ENCODE measurements at places on chromosomes 6 and 20. TPM values are rescaled to one million over a fixed set of nuclear protein-coding genes. Genes with fewer than 3 reads are reported as not detected.

GRCh38 chr20:34312544-34313217 is 9.5 kb upstream of the AHCY start:
- DNase-seq, result peak; percentile 84

GRCh38 chr6:32047855-32048766 is 9.9 kb downstream of the CYP21A2 start:
- DNase-seq, result peak; percentile 58

DNA sequence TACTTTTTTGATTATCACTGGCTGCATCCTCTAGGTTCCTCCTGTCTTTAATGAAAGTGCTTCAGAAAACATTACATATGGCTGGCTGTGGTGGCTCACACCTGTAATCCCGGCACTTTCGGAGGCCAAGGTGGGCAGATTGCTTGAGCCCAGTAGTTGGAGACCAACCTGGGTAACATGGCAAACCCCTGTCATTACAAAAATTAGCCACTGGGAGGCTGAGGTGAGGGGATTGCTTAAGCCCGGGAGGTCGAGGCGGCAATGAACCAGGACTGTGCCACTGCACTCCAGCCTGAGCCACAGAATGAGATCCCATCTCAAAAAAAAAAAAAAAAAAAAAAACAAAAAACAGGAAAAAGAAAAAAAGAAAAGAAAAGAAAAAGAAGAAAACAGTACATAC is 35.3 kb downstream of the BEND3 start:
- no peak for DNase-seq

- DNase-seq, result no peak
Measured at GRCh38 chr6:144471986-144472385, 186.9 kb downstream of the UTRN start.

BACH2 gene
- 11.0 TPM for polyA plus RNA-seq

UNC5CL gene
- 9.4 TPM for polyA plus RNA-seq

Data from renal pelvis (tissue), 12 donors.